ENCODE measurements at places on chromosomes 16 and 17.

- DNase-seq, result no peak
These were observed 2.1 kb upstream of the TM4SF5 start for GRCh38 chr17:4769628-4770027.

- no peak for DNase-seq
These were observed 7.2 kb downstream of the PLEKHH3 start for GRCh38 chr17:42669705-42669976.

- no peak for DNase-seq
These were observed 8.9 kb downstream of the LRRC75A start for GRCh38 chr17:16483021-16483645.

DNA sequence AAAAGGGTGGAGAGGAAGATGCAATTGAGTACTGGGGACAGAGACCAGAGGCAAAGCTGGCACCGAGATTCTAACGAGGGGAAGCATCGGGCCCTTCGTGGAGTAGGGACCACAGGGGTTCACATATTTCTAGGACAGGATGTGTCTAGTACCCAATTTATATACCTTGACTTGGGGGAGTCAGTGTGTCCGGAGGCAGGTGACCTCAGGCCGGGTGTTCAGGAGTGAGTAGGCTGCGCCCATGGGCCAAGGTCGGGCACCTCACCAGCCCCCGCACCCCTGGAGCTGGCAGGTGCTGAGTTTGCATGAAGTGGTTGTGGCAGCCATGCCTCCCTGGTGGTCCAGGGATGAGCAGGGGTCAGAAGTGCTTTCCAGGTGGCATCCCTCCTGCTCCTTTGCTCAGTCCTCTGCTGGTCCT, 8.6 kb upstream of the NXPH3 start:
- no peak for DNase-seq

DNA sequence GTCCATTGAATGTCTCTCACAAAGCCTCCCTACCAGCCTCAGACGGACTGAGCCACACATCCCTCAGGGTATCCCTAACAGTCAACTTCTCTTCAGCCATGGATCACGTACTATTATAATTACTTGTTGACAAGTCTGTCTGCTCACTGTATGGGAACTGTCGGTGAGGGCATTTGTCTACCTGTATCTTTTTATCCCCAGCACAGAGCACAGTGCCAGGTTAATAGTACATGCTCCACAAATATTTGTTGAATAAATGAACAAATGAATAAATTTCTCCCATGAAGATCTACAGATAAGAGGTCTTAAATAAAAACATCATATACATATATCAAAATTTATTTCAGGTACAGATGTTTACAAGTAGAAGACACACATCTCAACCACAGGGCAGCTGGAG, 414.0 kb downstream of the SOX9 start:
- no peak for DNase-seq

GRCh38 chr16:87174061-87174460, 143.1 kb downstream of the C16orf95 start:
- DNase-seq, result no peak

GRCh38 chr16:9476744-9477143, 385.3 kb downstream of the HAPSTR1 start:
- no peak for DNase-seq

DNA sequence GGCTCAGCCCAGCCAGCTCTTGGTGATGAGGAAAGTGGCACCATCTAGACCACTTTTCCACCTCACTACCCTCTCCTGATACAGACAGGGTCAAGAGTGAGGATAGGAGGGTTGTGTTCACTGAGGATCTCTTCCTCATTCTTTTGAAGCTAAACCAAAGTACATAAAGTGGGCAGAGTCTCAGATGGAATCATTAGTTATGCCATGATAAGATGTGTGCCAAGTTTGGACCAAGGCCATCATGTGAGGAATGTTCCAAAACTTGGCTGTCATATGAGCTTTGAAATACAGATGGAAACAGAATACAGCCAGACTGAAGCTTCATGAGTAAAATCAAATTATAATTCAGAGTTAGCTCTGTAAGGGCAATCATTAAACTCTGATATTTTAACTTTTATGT, 37.2 kb downstream of the ACSM1 start:
- no peak for DNase-seq

- no peak for DNase-seq
These were observed 1.9 kb upstream of the GDPD3 start for GRCh38 chr16:30115238-30115637.

DNA sequence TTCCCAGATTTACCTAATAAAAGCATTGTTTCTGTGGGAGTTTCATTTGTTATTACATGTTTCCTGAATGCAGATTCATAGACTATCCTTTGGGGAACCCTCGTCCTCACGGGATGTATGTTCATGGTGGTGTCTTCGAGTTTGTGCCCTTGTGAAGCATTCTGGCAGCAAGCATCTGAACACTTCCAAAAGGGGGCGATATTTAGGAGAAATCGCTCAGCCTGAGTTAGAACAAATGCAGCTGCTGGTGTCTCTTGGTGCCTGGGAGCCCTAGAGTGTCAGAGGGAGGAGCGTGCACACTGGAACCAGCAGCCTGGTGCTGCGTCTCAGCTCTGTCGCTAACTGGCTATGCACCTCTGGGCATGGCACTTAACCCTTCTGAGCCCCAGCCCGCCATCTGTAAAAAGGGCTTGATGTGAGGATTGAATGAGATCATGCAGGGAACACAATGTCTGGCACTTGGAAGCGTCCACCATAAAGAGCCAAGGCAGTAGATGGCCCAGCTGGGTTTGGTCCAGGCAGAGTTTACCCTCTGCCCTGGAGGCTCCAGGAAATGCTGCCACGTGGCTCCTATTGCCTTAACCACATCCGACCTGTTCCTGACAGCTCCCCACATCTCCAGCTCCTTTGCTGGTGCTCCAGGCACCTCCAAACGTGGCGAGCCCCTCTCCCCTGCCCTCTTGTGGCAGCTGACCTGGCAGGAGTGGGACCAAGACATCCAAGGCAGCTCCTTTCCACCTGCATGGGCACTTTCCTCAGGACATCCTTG, 25.0 kb upstream of the C16orf78 start:
- DNase-seq, result no peak

- DNase-seq, result no peak
These were observed 213.2 kb upstream of the NLRP1 start for GRCh38 chr17:5797447-5798050.

- DNase-seq, result no peak
These were observed 160.0 kb downstream of the MRM1 start for GRCh38 chr17:36761203-36761950.

- no peak for DNase-seq
These were observed 84.7 kb downstream of the TUBD1 start for GRCh38 chr17:59807892-59808509.

DNA sequence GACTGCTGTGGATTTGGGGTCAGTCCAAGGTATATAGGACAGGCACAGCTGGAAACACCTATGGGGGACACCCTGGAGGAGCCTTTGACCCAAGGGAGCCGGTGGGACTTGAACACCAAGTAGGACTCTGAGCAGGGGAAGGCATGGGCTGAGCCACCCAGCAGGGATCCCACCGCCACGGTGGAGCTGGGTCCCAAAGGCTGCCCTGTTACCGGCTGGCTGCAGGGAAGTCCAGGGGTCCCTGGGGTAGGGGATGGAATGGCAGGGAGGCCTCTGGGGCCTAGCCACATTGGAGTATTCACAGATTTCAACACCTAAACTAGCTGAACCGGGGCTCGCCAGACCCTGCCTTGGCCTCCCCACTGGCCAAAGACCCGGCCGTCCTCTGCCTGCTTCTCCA, 39.7 kb upstream of the CREBBP start:
- no peak for DNase-seq

GRCh38 chr17:27824176-27824715, 23.9 kb upstream of the NOS2 start:
- DNase-seq, result no peak
